Heart right ventricle (tissue), 16 donors: ENCODE measurements at places on chromosomes 2 and 18.

DNA sequence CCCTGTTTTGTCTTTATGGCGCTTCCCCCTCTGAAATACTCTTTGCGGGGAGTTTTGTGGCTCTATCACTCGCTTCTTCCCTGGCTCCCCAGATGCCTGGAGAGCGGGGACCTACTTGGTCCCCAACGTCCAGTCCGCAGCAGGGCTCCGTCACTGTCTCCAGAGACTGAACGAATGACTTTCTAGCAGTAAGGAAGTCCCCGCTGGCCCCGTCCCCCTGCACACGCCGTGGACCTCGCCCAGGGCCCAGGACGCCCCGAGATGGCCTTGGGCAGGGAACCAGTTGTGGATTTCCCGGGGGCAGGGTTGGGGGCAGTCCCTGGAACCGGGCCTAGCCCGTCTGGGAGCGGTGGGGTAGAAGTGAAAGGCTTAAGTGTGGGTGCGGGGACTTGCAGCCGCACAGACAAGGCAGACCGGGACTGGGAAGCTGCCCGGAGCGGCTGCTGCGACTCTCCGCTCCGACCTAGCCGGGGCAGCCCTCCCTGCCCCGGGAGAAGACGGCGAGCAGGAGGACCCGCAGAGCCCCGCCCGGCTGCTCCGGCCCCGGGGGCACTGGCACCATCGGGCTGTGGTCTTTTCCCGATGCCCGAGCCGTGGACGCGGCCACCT lies 821 bp upstream of the EPHA4 start:
- peak; percentile 52 for DNase-seq

- DNase-seq, result no peak
Observed at GRCh38 chr2:166373951-166374350, 1.8 kb downstream of the SCN9A start.

- no peak for DNase-seq
Observed at GRCh38 chr18:49018554-49019445, 68.0 kb upstream of the SMAD7 start.

GRCh38 chr18:8899000-8899399 lies 193.6 kb downstream of the MTCL1 start:
- DNase-seq, result no peak

GRCh38 chr18:9827793-9828505 lies 57.8 kb upstream of the TXNDC2 start:
- no peak for DNase-seq

GRCh38 chr2:130871843-130872740 lies 35.4 kb downstream of the ARHGEF4 start:
- no peak for DNase-seq

GRCh38 chr2:208064220-208064961 lies 39.1 kb upstream of the PLEKHM3 start:
- no peak for DNase-seq

GRCh38 chr2:4221845-4222244 lies 518.5 kb downstream of the DCDC2C start:
- DNase-seq, result no peak

- no peak for DNase-seq
Observed at GRCh38 chr2:206433190-206433589, 10.1 kb upstream of the ADAM23 start.
